Frontal cortex (tissue), 4 donors: ENCODE measurements at places on chromosomes 11 and 22. TPM values are rescaled to one million over a fixed set of nuclear protein-coding genes. Genes with fewer than 3 reads are reported as not detected.
A peak's percentile ranks its signal among the peaks of the same experiment; 100 is the strongest.

GRCh38 chr22:46501701-46502100 lies 35.7 kb downstream of the CELSR1 start:
- no peak for DNase-seq

SMIM35 gene
- total RNA-seq = not detected

OR52I1 gene
- total RNA-seq = not detected

- no peak for DNase-seq
Measured at GRCh38 chr11:85044911-85045310, 582.2 kb downstream of the DLG2 start.

VSIG10L2 gene
- not detected for total RNA-seq

GRCh38 chr11:40162901-40163883 lies 1296.3 kb downstream of the LRRC4C start:
- DNase-seq = no peak

DNA sequence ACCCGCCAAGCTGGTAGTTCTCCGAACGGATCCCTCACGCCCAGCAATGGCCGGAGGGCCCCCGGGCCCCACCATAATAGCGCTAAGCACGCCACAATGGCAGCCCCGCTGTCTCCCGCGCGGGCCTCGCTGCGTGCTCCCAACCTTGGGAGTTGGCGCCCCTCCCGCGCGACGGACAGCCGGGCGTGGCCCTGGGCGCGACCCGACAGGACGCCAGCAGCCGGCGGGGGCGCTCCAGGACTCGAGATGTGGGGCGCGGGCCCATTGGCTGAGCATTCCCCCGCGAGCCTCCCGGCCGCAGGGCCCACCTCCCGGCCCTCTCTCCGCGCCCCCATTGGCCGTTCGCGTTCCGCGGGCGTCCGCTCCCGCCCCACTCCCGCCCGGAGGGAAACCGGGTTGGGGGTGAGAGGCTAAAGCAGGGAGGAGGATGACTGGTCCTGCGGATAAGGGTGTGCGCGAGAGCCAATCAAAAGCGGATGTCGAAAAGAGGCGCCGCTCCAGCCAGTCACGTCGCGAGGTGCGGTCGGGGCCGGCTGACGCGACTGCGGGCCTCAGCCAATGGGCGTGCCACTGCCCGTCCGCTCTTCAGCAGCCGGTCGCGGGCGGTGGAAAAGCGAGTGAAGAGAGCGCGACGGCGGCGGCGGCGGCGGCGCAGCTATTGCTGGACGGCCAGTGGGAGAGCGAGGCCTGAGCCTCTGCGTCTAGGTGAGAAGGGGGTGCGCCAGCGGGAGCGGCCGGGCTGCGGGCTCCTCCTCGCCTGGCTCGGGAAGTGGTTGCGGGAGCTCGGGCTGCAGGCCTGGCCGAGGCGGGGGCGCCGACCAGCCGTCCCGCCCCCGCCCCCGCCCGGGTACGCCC lies at the start of gene FAR1:
TSS of gene FAR1 (plus strand) at position 567 of the 855 bp plus-strand sequence. CDS start 26,098 bp downstream, outside the sequence.
- peak; percentile 97 for DNase-seq

GRCh38 chr22:33104147-33104854 lies 46.1 kb upstream of the SYN3 start:
- no peak for DNase-seq

DNA sequence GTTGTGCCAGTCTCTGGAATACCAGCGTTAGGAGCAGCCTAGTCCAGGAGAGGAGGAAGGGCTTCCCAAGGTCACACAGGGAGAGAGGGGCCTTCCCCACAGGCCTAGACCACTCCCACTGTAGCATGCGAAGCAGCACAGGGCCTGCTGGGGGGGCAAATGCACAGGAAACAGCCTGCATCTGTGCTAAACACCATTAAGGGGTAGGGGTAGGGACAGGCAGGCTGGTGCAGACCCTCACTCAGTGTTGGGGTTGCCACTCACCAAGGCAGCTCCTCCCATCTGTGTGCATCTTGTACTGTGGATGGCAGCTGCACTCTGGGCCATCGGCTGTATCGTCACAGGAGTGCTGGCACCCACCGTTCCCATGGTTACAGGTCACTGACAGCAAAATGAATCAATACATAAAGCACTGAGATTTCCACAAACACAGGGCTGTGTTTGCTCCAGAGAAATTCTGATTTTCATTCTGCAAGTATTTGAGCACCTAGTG lies 24.9 kb downstream of the SCUBE2 start:
- DNase-seq = no peak

GRCh38 chr11:72764503-72764902 lies 12.3 kb upstream of the ARAP1 start:
- DNase-seq = no peak

DNA sequence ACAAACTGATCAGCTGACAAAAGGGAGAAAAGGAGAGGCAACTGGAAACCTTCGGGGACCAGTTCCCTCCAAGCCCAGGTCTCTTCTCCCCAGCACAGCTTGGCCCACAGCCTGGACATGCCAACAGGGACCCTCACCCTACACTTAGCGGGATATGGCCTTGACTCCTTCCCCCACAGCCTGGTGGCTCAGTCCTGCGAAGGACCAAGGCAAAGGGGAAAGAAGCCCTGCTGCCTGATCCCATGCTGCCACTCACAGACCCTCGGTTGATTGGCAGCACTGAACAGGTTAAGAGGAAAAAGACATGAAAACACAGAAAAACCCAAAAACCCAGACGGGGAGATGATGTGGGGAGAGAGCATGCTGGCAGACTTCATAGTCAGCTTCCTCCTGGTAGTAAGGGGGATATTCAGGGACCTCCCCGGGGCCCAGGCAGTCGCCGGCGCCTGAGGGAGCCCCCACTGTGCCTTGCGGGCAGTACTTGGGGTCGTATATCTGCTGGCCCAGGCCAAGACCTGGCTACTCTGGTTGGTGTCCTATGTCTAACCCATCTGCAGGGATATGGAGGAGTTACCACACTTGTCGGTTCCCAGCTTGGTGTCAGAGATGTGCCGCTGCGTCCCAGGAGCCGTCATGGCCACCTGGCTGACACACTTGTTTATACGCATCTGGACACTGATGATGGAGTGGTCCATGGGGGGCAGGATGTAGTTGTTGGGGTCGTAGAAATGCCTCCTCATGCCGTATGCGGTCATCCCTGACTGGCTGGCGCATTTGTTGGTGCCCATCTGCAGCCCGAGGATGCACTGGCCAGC lies 34.2 kb upstream of the HORMAD2 start:
- no peak for DNase-seq
